Cortex of kidney (tissue), 1 donor: ENCODE measurements at places on chromosomes 12 and 14.

DNA sequence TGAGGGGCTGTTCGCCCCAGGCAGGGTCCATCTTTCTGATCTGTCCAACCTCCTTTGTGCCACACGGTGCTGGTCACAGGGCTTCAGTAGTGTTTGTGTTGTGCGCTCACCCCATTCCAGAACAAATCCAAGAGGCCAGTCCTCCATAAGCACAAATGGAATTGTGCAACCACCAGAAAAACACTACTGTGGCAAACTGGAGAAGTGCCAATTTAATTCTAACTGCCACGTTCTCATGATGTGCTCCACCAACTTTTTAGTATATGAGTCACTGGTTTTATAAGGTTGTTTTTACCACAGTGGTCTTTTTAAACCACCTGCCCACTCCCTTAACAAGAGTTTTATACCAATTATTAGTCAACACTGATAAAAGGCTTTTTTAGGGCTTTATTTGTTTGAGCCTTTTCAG, 380.2 kb downstream of the NAV3 start:
- no peak for DNase-seq

GRCh38 chr12:64808110-64808509, 16.3 kb upstream of the TBC1D30 start:
- no peak for DNase-seq

GRCh38 chr14:64561631-64562030, 11.9 kb downstream of the PPP1R36 start:
- DNase-seq: no peak

- DNase-seq: no peak
Measured at GRCh38 chr12:27332407-27332713, 276 bp upstream of the BMAL2 start.

- DNase-seq: no peak
Measured at GRCh38 chr14:85580536-85581140, 50.7 kb downstream of the FLRT2 start.

GRCh38 chr12:99170461-99170860, 477.1 kb upstream of the GARIN6 start:
- DNase-seq: no peak

- no peak for DNase-seq
Measured at GRCh38 chr14:70642303-70643235, 853 bp downstream of the TTC9 start.

- no peak for DNase-seq
Measured at GRCh38 chr14:52061890-52062289, 7.0 kb downstream of the NID2 start.

- DNase-seq: no peak
Measured at GRCh38 chr14:32374155-32374554, 45.1 kb downstream of the AKAP6 start.

DNA sequence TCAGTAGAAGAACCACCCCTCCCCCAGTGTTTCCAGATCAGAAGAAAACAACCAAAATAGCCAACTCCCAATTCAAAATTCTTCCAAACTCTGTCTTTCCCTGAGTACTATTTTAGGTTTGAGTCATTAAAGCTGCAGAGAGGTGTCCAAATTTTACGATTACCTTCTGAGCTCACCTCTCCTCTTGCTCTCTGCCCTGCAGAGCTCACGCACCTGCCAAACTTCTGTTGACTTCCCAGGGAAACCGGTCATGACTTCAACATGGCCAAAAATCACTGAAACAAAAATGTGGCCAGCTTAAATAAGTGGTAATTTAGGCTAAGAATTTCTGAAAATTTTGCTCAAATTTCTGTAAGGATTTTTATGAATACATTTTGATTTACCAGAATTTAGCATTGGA, 70.9 kb upstream of the OTX2 start:
- no peak for DNase-seq

DNA sequence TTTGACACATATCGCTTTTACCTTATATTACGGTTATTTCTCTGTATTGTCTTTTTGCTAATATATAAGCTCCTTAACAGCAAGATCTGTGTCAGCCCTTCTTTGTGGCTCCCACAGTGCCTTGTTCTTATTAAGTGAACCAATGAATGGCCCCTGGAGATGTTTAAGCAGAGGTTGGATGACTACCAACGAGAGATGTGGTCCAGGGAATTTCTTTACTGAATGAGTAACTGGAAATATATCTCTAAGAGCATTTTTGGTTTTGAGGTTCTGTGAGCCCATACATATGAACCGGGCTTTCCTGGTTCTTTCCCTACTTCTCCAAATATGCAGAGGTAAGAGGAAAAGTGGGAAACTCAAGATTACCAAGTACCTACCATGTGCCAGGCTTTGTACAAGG, 23.5 kb downstream of the CALCOCO1 start:
- DNase-seq: no peak

DNA sequence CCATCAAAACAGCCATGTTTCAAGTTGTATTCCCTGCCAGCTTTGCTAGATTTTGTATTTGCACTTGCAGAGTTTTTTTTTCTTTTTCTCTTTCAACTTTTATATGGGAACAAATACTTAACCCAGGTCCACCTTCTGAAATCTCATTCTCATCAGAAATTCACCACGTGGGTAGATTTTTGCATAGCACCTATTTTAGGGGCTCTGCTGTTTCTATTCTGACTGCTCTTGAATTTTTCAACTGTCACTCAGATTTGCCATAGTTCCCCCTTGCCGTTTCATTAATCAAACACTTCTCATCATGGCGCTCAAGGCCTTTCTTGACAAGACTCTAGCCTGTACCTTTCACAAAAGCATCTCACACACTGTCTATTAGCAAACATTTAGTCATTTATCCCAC, 767.2 kb downstream of the VRK1 start:
- no peak for DNase-seq

DNA sequence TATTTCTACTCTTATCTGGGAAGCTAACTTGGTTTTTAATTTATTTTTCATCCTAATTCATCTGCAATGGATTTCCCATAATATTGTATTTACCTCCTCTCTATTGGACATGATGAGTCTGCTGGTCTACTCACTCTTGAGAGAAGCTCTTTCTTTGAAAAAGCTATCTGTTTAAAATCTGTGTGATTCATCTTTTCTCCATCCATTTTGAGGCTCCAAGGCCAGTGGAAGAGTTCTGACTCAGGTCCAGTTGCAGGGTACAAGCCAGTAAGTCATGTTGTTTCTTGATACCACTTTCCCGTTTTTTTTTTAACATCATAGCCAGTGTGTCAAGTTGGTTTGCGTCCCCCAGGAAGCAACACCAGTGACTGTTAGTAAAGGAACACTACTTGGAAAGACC, 160.3 kb upstream of the BMP4 start:
- no peak for DNase-seq

DNA sequence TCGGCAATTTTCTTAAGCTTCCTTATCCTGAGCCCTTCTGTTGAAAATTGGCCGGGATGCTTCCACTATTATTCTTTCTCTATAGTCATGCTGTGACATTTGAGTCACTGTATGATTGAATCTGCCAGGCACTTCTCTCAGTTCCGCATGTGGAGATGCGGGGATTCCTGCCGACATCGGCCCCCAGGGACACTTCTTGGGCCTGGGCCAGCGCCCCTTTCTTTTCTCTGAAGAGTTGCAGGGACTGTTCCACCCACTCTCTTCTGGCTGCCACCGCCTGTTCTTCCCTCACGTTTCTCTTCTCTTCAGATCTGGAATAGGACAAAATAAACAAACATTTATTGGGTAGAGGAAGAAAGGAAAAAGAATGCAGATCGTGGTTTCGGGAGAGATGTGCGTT, 310.1 kb downstream of the ETNK1 start:
- no peak for DNase-seq

DNA sequence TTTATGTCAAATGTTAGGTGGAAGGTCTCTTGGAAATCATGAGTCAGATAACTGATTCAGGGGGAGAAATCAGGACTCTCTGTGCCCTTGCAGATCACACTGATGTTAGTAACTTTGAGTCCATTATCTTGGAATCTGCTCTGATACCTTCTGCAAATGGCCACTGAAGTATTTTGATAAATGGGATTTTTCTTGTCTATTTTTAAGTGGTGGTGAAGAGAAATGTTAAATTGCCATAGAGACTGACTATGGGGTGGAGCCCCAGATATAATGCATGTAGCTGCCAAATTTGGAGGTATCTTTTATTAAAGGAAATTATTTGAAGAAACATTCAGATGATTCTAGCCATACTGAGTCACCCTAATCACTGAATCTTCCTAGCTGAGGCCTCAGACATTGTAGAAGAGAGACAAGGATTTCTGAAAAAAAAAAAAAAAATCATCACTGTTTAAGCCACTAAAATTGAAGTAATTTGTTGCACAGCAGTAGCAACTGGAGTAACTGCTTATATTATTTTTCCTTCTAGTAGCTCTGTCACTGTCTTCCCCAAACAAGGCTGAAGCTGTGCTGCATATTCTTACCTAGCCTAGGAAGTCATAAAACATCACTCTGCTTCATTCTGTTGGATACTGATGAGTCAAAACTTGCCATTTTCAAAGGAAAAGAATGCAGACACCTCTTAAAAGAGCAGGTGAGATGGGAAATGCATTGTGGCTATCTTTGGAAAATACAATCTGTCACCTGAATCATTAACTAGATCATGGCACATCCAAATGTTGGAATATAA, 36.0 kb upstream of the CLEC14A start:
- DNase-seq: no peak

DNA sequence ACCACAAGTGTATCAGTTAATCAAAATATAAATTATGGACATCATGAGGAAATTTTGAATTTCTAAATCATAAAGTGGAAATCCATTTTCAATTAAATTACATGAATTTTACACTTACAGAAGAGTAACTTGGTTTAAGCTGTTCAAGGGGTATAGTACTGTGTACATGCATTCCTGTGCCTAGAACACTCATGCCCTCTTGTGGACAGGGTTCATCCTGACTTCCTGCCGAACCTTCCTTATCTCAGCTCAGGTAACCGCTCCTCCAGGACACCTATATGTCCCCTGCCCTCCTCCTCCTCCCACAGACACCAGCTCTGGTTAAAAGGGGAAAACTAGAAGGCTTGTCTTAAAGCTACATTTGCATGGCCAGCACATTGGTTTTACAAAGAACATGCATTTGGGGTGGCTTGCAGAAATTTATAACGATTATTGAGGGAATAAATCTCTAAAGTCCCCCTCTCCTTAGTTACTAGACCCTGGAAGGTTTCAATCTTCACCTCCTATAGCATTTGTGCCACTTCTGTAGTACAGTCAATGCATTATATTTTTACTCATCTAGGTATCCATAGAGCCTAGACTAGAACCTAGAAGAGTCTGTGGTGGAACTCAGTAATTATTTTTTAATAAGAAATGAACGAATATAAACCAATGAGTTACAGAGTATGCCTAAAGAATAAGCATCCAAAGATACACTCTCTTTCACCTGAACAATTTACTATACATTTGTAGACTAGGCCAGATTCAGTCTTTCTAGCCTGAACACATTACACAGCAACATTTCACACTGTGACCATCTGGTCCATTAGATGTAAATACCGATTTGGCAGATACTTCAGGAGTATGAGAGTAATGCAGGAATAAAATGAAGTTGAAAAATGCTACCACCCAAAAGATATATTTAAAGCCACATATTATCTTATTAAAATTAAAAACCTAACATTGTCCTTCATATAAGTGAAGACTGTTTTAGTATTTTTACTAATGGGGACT, 345.6 kb downstream of the PAWR start:
- no peak for DNase-seq

DNA sequence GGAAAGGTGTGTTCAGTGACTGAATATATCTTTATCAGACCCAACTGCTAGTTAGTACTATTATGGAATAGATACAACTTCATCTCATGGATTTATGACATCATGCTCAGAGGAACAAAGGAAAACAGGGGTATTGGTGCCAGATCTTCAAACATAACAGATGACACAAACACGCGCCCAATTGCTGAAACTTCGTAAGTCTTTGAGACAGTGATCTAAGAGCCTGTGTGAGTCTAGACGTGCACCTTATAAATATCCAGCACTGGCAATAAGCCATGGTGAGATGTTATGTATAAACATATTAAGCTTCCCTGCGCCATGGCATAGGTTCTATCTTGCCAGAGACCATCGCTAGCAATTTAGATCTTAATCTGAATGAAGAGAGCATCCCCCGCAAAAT, 42.2 kb upstream of the NR2C1 start:
- DNase-seq: no peak
